ENCODE measurements at places on chromosomes 1 and 21.

DNA sequence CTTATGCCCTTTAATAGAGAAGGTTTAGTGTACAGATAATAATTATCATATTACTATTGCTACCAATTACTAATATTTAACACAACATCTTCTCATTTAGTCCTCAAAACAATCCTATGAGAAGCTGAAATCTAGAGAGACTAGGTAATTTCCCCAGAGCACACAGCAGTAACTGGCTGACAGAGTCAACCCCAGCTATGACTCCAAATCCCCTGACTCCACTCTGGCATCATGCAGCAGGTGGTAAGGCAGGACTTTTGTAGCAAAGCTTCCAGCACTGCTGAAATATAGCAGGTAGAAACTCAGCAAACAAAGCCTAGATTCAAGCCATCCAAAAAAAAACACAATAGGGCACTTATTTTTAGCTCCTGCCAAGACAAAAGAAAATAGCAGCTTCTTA lies 79.3 kb upstream of the RGS2 start:
- DNase-seq: no peak

DNA sequence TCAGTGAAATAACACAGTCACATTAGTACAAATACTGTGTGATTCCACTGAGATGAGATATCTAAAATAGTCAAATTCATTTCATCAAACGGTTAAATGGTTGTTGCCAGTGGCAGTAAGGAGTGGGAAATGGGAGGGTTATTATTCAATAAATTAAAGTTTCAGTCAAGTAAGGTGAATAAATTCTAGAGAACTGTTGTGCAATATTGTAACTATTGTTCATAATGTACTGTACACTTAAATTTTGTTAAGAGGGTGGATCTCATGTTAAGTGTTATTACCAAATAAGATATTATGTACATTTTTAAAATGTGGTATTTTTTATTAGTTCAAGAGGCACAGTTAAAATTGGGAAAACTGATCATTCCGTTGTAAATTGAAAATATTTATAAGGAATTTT lies 463.3 kb upstream of the BRINP3 start:
- no peak for DNase-seq

GRCh38 chr21:34180826-34181359 lies 107.5 kb downstream of the MRPS6 start:
- DNase-seq: no peak

- no peak for DNase-seq
Observed at GRCh38 chr1:175797576-175797975, 54.2 kb upstream of the TNR start.

DNA sequence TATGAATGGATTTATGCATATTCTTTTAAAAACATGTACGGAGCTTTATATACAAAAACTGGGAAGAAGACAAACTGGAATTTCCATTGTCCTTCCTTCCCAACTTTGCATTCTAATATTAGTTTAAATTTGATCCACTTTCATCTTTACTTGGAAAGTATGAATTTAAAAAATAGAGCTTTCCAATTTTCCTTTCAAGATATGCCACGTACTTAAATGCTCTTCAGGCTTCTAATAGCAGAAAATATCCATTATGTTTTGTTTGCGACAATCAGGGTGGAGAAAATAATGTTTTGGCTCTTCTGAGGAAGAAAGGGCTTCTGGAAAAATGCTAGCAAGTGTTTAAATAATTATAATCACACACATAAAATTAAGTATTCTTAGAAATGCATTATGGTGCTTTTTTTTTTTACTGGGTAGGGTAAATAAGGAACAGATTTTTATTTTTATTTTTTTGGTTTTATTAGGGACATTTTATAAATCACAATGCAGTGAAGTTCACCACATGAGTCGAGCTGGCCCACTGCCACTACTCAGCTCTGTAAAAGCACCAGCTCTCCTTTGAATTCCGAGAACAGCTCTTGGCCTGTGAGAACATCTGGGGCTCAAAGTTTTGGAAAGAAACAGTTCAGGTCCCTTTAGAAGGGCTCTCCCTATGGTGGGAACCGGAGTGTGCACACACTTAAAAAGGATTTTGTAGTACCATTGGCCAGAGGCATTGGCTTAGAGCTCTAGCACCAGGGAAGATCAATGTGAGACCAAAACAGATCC lies 287.4 kb upstream of the LYPLAL1 start:
- no peak for DNase-seq

GRCh38 chr21:28771790-28772501 lies 220.7 kb downstream of the LTN1 start:
- peak; percentile 69 for DNase-seq

DNA sequence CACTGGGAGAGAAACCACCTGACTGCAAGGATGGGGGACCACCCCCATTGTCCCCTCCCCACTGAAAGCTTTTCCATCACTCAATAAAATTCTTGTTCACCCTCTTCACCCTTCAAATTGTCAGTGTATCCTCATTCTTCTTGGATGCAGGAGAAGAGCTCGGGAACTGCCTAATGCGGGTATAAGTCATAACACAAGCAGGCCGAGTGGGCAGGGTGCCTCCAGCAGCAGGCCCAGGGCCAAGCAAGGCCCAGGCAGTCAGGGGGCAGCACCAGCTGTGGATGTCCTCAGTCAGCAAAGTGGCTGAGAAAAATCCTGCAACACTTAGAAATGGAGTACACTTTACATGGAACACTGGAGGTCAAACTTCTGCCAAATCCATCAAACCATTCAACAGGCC lies 33.7 kb upstream of the SLC35A3 start:
- no peak for DNase-seq

DNA sequence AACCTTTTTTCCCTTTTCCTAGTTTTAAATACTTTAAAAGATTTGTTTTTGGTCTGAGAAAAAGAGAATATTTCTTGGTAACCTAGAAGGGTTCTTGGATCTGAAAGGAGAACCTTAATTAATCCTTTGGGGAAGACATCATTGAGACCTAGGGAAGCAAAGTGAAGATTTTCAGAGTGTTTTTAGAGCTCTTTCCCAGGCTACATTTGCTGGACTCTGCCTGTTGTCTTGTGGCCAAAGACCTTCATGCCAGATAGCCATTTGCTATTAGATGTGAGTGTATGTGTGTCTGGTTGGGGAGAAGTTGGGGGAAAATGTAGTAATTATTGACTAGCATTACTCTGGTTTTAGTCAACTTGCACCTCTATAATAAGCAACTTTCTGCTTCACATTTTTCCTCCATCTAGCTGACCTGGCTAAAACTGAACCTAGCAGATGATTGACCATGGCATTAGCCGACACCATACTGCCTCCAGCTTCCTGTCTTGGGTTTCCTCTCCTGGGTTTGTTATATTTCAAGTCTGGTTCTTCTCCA lies 239.1 kb downstream of the USP25 start:
- no peak for DNase-seq

- no peak for DNase-seq
Observed at GRCh38 chr1:32247452-32247851, 430 bp downstream of the FAM167B start.

- no peak for DNase-seq
Observed at GRCh38 chr1:104702731-104703130, 953.0 kb downstream of the AMY1C start.

- no peak for DNase-seq
Observed at GRCh38 chr21:16983420-16983819, 529.4 kb upstream of the CXADR start.

- DNase-seq: no peak
Observed at GRCh38 chr1:219066631-219067349, 106.9 kb upstream of the LYPLAL1 start.

DNA sequence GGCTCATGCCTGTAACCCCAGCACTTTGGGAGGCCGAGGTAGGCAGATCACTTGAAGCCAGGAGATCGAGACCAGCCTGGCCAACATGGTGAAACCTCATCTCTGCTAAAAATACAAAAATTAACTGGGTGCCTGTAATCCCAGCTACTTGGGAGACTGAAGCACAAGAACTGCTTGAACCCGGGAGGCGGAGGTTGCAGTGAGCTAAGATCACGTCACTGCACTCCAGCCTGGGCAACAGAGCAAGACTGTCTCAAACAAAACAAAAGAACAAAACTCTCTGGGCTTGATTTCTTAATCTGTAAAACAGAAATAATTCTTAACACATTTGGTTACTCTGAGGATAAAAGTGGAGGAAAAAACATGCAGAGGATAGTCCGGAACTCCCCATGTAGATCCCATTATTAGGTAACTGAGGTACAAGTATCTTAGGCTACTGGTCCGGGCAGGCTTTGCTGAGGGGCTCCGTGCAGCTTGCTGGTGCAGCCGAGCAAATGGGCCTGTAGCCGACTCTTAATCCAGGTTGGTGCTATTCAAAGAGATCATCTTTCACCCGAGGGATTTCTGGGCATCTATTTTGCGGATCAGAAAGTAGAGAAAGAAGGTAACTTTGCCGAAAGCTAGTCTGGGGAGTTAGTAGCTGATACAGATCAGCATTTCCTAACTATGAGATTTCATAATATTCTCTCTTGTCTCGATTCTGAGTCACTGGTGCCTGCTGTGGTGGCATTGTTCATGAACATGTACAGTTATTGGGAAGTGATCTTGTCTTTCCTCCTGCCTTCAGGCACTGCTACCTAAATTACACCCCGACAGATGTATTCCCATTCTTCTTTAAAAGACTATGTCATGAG lies 56.8 kb downstream of the NFIA start:
- DNase-seq: no peak

DNA sequence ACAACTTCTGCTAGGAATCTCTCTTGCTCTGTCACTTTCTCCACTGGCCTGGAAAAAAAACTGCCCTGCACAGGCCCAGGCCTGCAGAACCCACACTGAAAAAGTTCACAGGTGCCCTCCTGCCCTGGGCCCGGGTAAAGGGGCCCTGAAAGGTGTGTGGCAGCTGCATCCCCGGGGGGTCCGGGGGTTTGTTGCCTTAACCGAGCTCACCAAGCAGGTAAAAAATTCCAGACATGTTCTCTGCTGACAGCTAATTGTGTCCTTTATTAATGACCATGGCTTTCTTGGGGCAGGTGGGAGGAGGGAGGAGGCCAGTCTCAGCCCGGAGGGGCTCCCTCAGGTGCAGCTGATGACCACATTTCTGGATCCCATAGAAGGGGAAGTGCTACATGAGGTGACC lies 122.9 kb downstream of the LACTBL1 start:
- no peak for DNase-seq

DNA sequence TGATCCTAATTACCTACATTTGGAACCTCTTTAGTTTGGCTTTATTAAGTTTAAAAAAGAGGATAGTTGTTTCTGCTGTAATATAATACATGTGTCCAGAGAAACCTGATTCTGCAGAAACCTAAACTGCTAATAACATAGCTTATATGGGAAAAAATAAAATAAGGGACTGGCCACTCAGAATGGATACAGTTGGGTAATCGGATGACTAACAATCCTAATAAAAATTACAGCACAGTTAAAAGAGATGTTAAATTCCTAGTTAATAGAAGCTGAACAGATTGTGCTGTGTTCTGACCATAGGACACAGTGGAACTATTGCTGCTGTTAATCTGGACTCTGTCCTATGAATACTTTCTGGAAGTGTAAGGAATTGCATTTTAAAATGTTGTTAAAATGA lies 16.0 kb downstream of the ARV1 start:
- DNase-seq: no peak

GRCh38 chr1:63305043-63305442 lies 17.3 kb upstream of the FOXD3 start:
- DNase-seq: no peak

DNA sequence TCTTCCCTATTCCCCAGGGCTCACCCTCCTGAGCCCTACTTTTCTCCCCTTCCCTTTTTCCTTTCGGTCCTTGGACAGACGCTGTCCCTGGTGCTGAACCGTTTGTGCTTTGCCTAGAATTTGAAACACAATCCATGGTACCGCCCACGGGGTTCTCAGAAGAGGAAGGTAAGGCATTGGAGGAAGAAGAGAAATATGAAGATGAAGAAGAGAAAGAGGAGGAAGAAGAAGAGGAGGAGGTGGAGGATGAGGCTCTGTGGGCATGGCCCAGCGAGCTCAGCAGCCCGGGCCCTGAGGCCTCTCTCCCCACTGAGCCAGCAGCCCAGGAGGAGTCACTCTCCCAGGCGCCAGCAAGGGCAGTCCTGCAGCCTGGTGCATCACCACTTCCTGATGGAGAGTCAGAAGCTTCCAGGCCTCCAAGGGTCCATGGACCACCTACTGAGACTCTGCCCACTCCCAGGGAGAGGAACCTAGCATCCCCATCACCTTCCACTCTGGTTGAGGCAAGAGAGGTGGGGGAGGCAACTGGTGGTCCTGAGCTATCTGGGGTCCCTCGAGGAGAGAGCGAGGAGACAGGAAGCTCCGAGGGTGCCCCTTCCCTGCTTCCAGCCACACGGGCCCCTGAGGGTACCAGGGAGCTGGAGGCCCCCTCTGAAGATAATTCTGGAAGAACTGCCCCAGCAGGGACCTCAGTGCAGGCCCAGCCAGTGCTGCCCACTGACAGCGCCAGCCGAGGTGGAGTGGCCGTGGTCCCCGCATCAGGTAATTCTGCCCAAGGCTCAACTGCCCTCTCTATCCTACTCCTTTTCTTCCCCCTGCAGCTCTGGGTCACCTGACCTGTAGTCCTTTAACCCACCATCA lies 10.4 kb downstream of the BCAN start:
- DNase-seq: no peak

- DNase-seq: no peak
Observed at GRCh38 chr1:19046972-19047731, 90.7 kb upstream of the IFFO2 start.

DNA sequence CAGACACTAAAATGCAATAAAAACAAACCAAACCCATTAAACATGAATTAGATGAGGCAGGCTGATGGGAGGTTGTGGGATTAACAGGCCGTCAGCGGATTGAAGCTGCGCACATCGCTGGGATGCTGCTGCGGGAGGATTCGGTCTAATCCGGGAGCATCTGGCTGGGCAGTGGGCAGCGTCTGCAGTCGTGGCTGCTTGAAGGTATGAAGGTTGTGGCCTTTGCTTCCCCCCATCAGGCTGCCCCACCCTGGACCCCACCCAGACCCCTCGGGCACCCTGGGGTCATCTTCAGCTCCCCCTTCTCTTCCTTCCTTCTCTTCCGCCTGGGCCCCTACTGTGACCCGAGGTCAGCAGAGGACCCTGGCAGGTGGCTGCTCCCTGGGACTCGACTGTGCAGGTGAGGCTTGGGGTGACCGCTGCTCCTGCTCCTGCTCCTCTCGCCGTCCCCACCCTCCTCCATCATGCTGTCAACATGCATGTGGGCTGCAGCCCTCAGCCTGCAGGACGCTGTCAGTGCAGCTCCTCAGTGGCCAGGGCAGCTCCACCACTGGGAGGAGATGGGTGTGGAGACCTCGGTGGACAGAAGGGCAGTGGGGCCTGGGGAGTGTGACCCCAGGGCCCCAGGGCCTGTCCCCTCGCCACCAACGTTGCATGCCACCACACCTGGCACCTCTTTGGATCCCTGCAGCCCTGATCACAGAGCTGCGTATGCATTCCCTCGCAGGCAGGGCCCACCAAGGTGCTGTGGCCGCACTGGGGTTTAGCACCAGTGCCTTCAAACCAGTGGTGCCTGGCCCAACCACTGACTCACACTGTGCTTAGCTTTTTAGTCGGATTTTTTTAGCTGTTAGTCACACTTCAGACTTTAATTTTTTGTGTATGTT lies 112.2 kb upstream of the COL6A1 start:
- DNase-seq: no peak

- DNase-seq: no peak
Observed at GRCh38 chr1:227950735-227951346, 3.1 kb upstream of the WNT9A start.

GRCh38 chr1:169001353-169001752 lies 105.1 kb upstream of the ATP1B1 start:
- DNase-seq: no peak

Measured in AG04450 (cell line).